GM18507 (cell line): ENCODE measurements at places on chromosomes 16 and 17.

- no peak for DNase-seq
Observed at GRCh38 chr17:74545843-74546230, at the start of gene CD300C. CD300C (minus strand) TSS chr17:74546115; CDS start chr17:74545782, 333 bp downstream.

DNA sequence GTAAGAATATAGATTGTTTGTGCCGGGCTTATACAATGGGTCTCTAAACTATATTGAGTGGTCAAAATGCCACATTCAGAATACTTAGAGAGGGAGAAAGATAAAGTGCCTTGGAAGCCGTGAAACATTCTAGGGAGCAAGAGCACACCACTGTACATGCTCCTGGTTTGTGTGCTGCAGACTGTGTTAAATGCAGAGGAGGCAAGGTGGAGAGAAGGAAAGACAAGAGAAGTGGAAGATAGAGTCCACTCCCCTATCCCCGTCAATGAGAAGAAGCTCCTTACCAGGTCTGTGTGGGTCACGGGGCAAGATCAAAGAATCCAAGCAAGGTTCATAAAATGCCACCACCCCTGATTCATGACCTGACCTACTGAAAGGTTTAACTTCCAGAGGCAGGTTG lies 267.1 kb upstream of the TBX2 start:
- no peak for DNase-seq

DNA sequence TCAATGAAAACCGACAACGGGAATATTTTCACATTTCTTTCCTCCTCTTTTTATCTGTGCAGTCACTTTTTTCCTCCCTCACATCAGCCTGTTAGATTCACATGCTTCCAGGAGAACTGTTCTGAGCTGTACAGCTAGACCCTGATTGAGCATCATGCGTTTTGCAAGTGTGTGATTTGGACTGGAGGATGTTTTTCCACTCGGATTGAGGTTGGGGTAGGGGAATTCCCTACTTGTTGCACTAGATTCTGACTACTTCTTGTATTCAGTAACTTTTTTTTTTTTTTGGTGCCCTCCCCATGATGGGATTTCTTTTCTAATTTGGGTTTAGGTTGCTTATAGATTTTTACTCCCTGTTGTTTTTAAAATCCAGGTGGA lies 4.8 kb downstream of the MSI2 start:
- no peak for DNase-seq

DNA sequence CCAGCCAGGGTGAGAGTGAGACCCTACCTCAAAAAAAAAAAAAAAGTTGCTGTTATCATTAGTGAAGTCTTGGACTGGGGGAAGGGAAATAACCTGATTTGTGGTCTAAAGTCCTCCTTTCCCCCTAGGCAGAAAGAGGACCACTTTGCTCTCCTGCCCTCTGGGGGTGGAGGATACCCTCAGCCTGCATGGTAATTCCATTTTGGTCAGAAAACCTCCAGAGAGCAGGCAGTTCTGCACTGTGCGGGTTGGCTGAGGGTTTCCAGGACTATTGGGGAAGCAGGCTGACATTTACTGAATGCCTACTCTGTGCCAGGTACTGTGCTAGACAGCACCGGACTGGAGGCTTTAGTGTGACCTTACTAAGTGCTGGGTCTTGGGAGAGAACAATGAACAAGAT lies 2.6 kb downstream of the ADAP2 start:
- DNase-seq = no peak
